Neural crest cell (in vitro differentiated cells): ENCODE measurements at places on chromosomes 6 and 20. TPM values are rescaled to one million over a fixed set of nuclear protein-coding genes. Genes with fewer than 3 reads are reported as not detected.

DNA sequence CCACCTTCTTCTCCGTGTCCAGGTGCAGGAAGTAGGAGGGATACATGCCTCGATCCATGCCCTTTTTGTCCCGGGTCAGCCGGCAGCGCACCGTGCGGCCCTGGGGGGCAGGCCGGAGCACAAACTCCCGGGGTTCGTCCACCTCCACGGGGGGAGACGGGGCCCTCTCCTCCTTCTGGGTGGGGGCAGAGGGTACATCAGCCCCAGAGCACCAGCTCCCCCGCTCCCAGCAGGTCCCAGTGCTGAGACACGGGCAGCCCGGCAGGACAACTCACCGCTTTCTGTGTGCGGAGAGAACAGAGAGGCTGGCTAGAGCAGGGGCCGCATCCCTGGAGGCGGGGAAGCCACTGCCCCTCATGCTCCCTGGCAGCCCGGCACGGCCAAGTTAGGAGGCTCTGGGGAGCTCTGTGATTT lies 6.7 kb downstream of the TULP1 start:
- DNase-seq, result no peak

- DNase-seq, result no peak
Measured at GRCh38 chr6:137492289-137493217, 1.6 kb downstream of the OLIG3 start.

- DNase-seq, result peak; percentile 53
Measured at GRCh38 chr20:62236766-62237513, 1.4 kb upstream of the OSBPL2 start.

DNA sequence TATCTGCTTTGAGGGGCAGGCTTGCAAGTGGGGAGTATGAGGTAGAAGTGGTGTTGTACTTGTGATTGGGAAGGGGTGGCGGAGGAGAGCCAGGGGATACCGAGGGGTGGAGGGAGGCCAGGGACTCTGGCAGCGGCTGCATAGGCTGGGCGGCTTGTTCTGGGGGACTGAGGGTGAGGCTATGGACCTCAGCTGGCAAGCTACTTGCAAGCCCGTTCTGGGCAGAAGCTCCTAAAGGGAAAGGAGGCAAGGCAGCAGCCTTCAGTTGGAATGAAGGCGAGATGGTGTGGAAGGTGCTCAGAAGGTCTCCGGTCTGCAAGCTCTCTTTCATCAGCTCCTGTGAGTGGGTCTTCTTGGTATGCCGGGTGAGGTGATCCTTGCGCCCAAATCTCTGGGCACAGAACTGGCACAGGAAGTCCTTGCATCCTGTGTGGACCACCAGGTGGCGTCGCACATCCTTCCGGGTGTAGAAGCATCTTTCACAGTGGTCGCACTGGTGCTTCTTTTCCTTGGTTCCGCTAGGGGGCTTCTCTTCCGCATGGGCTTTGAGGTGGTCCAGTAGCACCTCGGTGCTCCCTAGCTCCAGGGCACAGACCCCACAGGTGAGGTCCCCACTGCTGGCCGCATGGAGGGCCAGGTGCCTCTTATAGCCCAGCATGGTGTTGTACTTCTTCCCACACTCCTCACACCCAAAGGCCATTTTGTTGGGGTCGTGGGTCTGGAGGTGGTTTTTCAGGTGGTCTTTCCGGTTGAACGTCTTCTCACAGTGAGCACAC lies 66.0 kb downstream of the PLAGL1 start:
- DNase-seq, result peak; percentile 60

GRCh38 chr6:34025861-34026260 lies 120.0 kb downstream of the GRM4 start:
- DNase-seq, result no peak

DNA sequence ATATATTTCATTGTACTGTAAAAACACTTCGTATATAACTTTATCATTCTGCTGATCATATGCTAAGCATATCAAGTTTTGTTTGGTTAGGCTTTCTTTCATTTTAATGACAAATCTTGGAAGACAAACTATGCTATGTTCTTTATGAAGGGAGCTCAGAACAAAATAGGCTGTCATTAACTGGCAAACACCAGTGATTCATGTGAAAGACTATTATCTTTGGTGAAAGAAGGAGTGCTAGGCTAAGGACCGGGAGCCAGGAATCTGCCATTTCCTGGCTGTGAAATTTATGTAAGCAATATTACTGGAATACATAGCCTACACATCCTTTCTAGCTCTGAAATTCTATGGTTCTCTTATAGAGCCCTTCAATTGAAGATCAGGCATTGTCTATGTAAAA lies 136.2 kb upstream of the CCN2 start:
- no peak for DNase-seq

DNA sequence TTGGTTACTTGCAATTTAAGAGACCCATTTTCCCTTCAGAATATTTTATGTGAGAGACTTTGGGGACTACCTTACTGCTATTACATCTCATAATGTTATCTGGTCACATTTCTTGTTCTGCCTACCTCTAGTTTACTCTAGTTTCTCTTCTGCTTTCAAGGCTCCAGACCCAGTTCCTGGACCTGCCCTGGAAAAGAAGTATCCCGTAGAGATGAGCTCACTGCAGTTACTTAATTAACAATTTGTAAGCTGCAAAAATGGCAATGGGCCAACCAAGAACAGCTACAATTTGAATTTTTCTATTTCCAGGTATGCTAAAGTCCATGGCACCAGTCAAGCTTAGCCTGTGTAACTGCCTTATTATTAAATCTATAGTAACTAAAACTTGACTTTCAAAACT lies 25.0 kb downstream of the TAB2 start:
- no peak for DNase-seq

GRCh38 chr20:4026093-4026601 lies 10.8 kb upstream of the RNF24 start:
- no peak for DNase-seq

- no peak for DNase-seq
Measured at GRCh38 chr6:25301362-25301761, 22.2 kb downstream of the CARMIL1 start.

DNA sequence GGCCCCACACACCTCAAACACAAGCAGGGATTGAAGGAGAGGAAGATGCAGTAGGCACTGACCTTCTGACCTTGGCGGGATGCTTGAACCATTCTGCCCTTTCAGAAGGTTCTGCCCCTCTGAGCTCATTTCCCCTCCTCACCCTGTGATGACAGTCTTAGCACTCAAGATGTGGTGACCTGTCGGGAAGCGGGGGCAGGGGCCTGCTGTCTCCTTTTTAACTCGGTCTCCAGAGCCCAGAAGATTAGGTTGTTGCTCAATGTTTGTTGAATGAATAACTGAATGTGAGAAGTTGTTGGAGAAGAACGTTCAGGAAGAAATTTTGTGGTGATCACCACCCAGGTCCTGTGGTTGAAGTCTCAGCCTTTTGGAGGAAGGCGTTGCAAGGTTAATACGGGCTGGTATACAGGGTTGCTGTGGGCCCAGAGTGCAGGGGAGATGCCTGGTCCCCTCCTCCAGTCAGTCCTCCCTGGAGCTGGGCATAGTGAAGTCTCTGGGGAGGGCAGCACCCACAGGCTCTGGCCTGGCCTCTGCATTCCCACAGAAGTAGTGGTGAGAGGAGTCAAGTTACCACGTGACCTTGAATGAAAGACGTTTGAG lies 49.7 kb upstream of the FUCA2 start:
- no peak for DNase-seq

- peak; percentile 89 for DNase-seq
Measured at GRCh38 chr6:85323435-85324040, 126.3 kb upstream of the NT5E start.

DNA sequence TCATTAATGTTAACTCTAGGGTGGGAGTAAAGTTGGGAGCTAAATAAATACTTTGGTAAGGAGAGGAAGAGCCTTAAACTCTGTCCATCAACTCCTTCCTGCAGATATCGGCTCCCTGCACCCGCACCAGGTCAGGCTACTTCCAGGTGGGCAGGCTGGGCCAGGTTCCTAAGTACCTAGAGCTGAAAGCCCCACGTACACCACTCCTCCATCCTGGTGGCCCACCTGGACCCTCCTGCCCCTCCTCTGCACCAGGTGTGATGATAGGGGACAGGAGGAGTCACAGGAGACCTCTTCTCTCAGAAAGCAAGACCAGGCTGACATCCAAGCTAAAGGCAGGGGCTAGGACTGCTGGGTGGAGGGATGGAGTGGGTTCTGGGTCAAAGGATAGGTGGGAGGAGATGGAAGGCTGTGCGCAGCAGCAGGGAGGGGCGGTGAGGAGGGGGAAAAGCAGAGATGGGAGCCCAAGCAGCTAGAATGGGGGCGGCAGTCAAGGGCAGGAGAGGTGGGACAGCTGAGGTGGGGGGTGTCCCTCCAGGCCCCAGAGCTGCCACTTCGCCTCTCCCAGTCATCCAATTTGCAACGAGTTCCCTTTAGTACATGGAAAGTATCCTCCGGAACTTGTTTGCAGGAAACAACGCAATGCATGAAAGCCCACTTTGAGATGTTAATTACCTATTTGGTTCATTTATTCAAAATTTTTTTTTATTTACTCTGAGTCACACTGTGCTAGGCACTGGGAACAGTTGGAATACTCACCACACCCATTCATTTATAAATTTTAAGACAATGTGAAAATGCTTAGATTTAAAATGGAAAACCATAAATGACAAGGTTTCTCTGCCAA lies 15.2 kb upstream of the TOX2 start:
- no peak for DNase-seq

- DNase-seq, result no peak
Measured at GRCh38 chr6:49772285-49772684, 14.8 kb downstream of the PGK2 start.

GRCh38 chr6:152356662-152357061 lies 280.5 kb downstream of the SYNE1 start:
- no peak for DNase-seq

GRCh38 chr6:2749969-2750600 lies 637 bp downstream of the MYLK4 start:
- DNase-seq, result peak; percentile 71

DNA sequence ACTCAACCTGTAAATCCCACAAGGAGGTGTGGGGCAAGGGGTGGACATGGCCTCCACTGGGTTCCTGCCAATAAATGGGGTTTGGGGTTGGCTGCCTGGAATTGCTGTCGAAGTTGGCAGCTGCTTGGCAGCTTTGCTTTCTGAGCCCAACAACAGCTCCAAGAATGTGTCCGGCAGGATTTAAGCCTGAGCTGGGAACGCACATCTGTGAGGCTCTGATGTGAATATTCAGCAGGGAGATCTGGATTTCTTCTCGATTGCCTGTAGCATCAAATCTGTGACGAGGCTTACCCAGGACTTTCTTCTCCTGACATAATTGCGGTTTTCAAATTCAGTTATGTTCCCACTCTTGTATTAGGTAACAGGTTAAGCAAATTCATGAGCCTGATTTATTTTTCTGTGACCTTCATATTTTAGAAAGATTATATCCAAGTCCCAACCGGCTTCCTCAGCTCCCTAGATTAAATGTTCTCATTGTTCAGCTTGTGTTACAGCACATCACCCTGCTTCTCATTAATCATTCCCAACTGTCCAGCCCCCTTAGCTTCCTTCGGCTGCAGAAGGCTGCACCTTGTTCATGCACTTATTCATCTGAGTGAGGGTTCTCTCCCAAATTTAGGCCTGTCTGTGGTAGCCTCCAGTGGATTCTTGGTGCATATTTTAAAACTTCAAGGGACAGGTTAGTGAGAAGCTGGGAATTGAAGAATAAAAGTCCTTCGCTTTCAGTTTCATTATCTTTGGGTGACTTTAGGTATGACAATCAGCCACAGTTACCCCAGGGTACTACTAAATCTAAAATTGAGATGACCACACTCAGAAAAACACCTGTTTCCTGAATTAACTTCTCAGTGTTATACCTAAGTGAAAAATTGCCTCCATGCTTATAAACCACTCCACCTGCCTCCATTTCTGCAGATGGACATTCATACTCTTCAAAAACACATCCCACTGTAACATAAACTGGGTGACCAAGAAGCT lies 310.0 kb downstream of the ESR1 start:
- no peak for DNase-seq

GRCh38 chr6:137024237-137024990 lies 20.4 kb downstream of the IL20RA start:
- no peak for DNase-seq

GRCh38 chr20:61168605-61169004 lies 83.5 kb upstream of the CDH4 start:
- no peak for DNase-seq

GRCh38 chr20:652615-653109 lies 338 bp downstream of the SRXN1 start:
- no peak for DNase-seq

GRCh38 chr6:41088451-41088850 lies 15.7 kb downstream of the NFYA start:
- no peak for DNase-seq

DNA sequence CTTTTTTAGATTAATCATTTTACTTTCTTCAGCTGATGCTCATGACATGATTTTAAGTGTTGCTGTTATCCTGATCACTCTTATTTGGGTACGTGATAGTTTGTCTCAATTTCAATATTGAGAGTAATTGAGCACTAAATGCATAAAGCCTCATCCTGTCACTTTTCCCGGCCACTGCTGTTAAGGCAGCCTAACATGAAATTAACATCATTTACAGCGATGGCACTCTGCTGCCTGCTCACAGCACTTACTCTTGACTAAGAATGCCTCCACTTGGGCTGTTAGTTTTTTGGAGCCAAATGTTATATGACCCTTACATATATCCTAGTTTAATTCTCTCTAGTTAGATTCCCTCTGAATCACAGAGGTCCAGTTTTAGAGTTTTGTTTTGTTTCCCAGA lies 107.3 kb downstream of the SLX4IP start:
- DNase-seq, result no peak

DNA sequence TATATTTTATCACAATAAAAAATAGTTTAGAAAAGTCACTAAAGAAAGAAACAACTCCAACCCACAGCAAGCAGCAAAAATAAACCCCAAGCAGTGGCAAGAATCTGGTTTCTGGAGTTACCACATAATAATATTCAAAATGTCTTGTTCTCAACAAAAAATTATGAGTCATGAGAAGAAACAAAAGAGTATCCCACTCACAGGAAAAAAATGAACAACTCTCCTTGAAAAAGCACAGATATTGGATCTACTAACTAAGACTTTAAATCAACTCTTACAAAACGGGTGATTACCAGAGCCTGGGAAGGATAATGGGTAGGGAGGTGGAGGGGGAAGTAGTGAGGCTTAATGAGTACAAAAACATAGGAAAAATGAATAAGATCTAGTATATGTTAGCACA lies 425.6 kb downstream of the PLCB1 start:
- DNase-seq, result no peak

- no peak for DNase-seq
Measured at GRCh38 chr6:144220031-144220790, 64.9 kb upstream of the UTRN start.

GRCh38 chr20:58630063-58630462 lies 21.0 kb upstream of the STX16 start:
- DNase-seq, result no peak

- DNase-seq, result no peak
Measured at GRCh38 chr20:3801299-3801698, 5.2 kb downstream of the CDC25B start.

GRCh38 chr6:164095056-164095455 lies 680.5 kb downstream of the QKI start:
- DNase-seq, result no peak

F13A1 gene
- total RNA-seq, result 0.39 and 0.70 TPM in 2 replicates

MYB gene
- 6.8 and 8.1 TPM in 2 replicates for total RNA-seq

CDSN gene
- not detected in 2 replicates for total RNA-seq

PKHD1 gene
- 0.16 and 0.25 TPM in 2 replicates for total RNA-seq

KHDC1 gene
- total RNA-seq, result 12.6 and 12.9 TPM in 2 replicates

AKIRIN2 gene
- total RNA-seq, result 67.4 and 71.9 TPM in 2 replicates

NR2E1 gene
- not detected in 2 replicates for total RNA-seq

LY6G6D gene
- total RNA-seq, result not detected in 2 replicates

ZMYND8 gene
- total RNA-seq, result 86.0 and 92.1 TPM in 2 replicates

OR5V1 gene
- not detected in 2 replicates for total RNA-seq

CRISP3 gene
- total RNA-seq, result not detected in 2 replicates

BMP5 gene
- total RNA-seq, result 2.2 and 2.4 TPM in 2 replicates

SLC17A2 gene
- not detected in 2 replicates for total RNA-seq

HTR1E gene
- not detected in 2 replicates for total RNA-seq

SMIM8 gene
- total RNA-seq, result 13.5 and 17.4 TPM in 2 replicates
